ENCODE measurements at places on chromosomes 3 and 15. TPM values are rescaled to one million over a fixed set of nuclear protein-coding genes. Genes with fewer than 3 reads are reported as not detected.

- DNase-seq, result no peak
These were observed 122.7 kb downstream of the MEIS2 start for GRCh38 chr15:36977659-36978058.

- no peak for DNase-seq
These were observed 74.1 kb upstream of the POMGNT2 start for GRCh38 chr3:43180027-43180426.

DNA sequence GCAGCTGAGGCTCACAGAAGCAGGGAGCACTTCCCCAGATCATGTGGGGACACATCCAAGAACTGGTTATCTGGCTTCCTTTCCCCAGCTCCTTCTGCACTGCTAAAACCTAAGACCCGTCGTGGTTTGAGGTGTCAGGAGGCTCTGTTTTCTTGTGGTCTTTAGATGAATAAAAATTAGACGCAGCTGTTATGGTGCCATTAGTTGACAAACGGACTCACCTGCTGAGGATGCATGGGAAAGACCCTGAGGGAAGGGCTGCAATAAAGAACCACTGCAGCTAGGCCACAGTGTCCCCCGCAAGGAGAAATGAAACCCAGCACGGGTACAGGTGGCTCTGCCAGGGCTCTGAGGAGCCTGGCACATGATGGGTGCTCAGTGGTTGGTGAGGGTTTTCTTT is 99.4 kb downstream of the IQSEC1 start:
- peak; percentile 10 for DNase-seq

GRCh38 chr3:127000119-127000518 is 17.2 kb downstream of the PLXNA1 start:
- DNase-seq, result no peak

DNA sequence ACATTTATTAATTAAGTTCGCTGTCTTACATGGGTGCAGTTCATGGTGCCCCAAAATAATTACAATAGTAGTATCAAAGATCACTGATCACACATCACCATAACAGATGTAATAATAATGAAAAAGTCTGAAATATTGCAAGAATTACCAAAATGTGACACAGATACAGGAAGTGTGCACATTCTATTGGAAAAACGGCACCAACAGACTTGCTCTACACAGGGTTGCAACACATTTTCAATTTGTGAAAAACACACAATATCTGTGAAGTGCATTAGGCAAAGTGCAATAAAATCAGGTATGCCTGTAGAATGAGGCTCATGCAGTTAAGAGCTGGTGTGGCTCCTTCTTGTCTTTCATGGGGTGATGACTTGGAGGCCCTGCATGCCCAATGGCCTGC is 265.8 kb downstream of the RPLP1 start:
- no peak for DNase-seq

- DNase-seq, result no peak
These were observed 109.4 kb upstream of the TSPAN3 start for GRCh38 chr15:77180270-77180669.

Gene PYGO1
- total RNA-seq, result 7.7 TPM

Measured in right cardiac atrium (tissue), 5 donors.